Nephron progenitor cell (in vitro differentiated cells): ENCODE measurements at places on chromosomes 13 and 19.

- DNase-seq = no peak
These were observed 31.3 kb downstream of the UBL3 start for GRCh38 chr13:29819143-29819542.

DNA sequence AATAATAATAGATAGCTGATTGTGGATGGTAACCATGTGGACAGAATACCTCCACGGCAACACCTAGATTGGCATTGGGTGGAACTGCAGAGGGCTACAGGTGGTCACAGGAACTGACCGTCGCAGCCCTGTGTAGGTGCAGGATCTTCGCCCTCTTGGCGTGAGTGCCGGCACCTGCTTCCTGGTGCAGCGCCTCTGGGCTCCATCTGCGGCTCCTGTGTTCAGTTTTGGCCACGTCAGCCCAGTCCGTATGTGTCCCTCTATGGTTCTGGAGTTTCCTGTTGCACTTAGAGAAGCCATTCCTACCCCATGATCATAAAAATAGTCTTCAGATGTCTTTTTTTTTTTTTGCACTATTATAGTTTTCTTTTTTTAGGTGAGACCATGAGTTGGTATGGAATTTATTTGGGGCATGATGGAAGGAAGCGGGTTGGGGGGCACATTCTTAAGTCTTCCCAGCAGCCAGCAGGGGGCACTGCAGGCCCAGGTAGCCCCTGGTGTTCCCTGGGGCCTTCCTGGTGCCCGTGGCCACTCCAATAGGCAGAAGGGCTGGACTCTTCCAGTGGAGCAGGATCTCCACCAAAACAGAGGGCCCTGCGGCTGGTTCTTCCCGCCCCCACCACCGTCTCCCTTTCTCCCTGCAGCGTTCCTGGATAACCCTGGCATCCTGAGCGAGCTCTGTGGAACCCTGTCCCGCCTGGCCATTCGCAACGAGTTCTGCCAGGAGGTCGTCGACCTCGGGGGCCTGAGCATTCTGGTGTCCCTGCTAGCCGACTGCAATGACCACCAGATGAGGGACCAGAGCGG, 10.1 kb upstream of the SLC25A42 start:
- peak; percentile 84 for DNase-seq

- DNase-seq = no peak
These were observed 2650.8 kb downstream of the PCDH9 start for GRCh38 chr13:64579331-64579730.

GRCh38 chr13:28609926-28610325, 49.0 kb upstream of the POMP start:
- no peak for DNase-seq

GRCh38 chr13:59946944-59947343, 216.8 kb downstream of the DIAPH3 start:
- no peak for DNase-seq

GRCh38 chr19:16587833-16588823, 15.9 kb upstream of the SLC35E1 start:
- no peak for DNase-seq

DNA sequence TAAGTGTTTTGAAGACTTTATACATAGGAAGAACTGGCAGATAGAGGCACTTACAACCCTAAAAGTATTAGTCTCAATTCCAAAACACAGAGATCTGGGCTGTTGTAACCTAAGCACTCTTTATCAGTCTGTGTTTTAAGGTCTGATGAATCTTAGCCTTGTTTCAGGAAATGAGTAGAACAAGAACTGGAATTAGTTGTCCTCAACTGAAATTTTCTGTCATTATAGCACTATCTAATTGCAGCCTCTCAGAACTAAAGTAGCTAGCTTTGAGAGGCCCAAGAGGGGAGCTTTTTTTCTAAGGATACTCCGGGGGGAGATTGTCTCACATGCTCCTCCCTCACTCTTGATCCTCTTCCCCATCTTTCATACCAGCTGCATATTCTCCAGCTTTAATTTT, 13.1 kb downstream of the HNRNPM start:
- DNase-seq = no peak

- DNase-seq = peak; percentile 79
These were observed at the start of gene TNPO2 for GRCh38 chr19:12723641-12724426. Gene TNPO2 (minus strand): TSS chr19:12723932. CDS start chr19:12720977, 2,955 bp downstream.

- no peak for DNase-seq
These were observed 603 bp downstream of the GPALPP1 start for GRCh38 chr13:44989941-44990340.

- DNase-seq = no peak
These were observed 93.9 kb downstream of the UBL3 start for GRCh38 chr13:29756506-29756905.

GRCh38 chr19:3034656-3035541, 5.8 kb upstream of the TLE2 start:
- no peak for DNase-seq

GRCh38 chr19:21022996-21023395, 2.5 kb downstream of the ZNF430 start:
- DNase-seq = no peak

- no peak for DNase-seq
These were observed 531.3 kb downstream of the RFC3 start for GRCh38 chr13:34349091-34349722.

DNA sequence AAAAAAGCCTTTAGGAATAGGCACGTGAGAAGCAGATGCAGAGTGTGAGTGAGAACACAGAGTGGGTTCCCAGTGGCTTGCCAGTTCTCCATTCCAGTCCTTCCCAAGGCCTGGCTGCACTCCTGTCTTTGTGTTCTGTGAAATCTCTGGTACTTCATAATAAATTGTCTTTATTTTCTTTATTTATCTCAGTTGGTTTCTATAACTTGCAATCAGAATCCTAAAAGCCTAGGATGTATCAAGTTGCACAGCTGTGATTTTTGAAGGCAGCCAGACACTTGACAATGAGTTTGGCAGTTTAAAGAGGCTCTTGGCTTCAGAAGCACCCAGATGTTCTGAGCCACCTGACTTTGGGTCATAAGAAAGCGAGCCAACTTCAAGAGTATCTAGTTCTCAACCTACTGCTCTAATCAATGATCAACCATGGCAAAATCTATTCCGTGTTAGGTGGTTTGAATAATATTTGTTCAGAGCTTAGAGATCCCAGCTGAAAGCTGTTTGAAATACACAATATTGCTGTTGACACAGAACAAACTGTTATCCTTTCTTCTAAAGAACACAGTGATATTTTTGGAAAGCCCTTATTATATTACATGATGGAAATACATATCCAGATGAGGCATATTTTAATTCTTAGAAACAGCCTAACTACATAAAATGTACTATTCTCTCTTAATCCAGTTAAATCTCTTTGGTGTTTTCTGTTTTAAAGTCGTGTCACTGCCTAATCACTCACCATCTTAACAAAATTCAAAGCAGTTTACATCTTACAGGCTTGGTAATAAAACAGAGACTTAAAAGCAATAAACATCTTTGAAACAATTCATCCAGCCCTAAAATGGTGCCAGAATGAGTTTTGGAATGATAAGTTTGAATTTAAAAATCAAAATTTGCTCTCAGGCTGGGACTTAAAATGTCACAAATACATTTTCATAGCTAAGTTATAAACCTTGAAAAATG, 483.0 kb upstream of the NBEA start:
- no peak for DNase-seq

- DNase-seq = no peak
These were observed 761.5 kb downstream of the EFNB2 start for GRCh38 chr13:105773863-105774538.

DNA sequence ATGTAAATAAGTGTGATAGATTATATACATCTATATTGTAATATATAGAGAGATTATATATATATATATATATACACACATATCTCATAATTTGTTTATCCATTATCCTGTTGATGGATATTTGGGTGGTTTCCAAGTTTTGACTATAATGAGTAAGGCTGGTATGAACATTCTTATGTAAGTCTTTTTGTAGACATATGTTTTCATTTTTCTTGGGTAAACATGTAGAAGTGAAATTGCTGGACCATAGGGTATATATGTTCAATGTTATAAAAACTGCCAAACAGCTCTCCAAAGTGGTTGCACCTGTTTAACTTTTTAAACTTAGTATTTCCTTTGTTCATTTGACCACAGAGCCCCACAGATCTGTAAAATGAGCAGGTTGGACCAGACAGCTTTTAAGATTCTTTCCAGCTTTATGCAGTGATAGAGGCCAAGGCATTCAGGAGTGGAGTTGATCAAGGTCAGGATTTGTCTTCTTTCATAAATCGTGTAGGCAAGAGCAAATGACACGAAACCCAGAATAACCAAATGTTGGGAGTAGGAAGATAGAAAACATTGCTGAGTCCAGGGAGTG, 21.7 kb upstream of the KATNAL1 start:
- no peak for DNase-seq

DNA sequence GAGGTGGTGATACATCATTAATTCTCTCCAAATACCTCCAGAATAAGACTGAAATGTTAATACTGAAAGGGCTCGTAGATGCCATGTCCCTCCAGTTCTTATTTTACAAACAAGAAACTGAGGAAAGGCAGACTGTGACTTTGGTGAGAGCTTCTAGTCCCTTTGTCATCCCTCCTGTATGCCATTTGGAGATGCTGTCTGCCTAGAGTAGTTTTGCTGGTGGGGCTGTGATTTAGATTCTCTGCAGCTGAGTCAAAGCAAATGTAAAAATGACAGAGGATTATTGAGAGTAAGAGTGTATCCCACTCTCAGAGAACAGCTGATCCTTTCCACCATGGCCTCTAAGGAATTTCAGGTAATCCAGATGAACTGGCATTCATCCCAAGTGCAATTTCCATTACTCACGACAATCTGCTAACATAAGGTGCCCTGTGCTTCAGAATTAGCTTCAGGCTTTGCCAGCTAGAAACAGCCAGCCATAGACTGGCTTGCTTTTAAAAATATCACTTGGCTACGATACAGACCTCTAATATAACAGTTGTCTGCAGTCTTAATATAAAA, 16.8 kb downstream of the PABPC3 start:
- no peak for DNase-seq

DNA sequence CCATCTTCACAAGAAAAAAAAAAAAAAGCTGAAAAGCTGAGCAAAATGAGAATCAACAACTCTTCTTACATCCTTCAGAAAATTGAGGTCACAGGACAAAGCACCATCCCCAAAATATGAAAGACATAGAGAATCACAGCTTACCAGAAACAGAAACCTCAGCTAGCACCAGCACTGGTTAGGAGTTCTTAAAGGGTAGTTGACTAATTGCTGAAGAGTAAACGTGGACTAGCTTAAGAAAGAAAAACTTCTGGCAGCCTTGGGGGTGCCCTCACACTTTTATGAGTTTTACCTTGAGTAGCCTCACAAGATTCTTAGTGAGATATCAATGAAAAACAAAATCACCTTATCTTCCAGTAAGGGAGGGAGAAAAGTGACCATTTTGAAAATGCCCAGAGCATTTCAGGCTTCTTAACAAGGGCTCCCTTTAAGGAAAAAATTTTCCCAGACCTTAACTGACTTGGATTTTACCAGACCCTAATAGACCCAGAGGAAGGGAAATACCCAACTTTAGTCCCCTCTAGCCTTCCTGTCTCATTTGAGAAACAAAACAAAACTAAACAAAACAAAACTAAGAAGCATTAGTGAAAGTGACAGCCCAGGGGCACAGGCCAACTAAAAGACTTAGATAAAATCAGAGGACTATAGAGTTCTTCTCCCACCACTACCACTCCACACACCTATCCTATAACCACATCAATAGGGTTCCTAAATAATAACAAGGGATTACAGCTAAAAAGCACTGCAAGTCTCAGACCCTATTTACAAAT, 888.6 kb downstream of the DIAPH3 start:
- no peak for DNase-seq

DNA sequence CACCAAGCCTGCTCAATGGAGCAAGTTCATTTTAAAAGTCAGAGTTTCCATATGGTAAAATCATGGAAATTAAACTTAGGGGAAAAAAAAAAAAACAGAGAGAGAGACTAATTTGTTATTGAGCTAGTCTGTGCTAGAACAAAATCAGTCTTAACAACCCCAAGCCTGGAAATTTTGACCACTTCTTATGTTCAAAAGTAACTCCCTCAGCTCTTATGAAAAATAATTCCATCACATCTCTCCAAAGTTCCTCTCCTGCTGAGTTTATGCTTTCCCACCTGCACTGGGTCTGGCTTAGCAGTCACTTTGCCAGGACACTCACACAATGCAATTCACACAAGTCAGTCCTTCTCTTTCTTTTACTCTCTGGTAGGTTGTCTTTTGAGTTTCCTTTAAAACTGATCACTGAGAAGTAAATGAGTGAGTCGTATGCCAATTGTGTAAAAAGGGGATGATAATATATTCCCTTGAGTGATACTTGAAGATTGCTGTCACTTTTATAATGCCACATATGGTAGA, 92.6 kb downstream of the ENOX1 start:
- no peak for DNase-seq

- no peak for DNase-seq
These were observed 249.7 kb upstream of the IRS2 start for GRCh38 chr13:110036060-110036459.

DNA sequence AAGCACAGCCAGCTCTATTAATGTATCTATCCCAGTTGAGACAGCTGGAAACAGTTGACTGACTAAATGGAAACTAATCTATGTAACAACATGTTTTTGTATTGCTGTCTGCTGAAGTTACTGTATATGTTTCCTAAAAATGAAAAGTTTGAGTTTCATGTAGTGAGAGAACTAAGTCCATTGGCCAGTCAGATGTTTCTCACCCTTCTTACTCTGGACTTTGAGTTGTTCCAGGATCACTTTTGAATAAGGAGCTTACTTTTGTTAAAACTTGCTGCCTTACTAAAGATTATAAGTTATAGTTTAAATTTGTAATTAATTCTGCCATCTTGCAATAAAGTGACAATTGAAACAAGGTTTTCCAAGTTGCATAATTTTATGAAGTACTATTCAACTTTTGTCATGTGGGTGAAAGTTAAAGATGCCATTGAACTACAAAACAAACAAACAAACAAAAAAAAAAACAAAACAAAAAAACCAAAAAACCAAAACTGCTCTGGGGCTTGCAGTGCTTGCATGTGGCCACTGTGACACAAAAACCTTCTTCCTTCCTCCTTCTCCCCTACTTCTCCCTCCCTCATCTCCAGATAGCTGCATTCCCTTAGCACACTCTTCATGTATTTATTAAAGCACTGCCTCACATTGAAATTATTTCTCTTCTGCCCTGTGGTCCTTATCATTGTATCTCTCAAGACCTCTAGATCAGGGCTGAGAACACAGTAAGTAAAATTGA, 15.3 kb downstream of the WDFY2 start:
- DNase-seq = no peak

DNA sequence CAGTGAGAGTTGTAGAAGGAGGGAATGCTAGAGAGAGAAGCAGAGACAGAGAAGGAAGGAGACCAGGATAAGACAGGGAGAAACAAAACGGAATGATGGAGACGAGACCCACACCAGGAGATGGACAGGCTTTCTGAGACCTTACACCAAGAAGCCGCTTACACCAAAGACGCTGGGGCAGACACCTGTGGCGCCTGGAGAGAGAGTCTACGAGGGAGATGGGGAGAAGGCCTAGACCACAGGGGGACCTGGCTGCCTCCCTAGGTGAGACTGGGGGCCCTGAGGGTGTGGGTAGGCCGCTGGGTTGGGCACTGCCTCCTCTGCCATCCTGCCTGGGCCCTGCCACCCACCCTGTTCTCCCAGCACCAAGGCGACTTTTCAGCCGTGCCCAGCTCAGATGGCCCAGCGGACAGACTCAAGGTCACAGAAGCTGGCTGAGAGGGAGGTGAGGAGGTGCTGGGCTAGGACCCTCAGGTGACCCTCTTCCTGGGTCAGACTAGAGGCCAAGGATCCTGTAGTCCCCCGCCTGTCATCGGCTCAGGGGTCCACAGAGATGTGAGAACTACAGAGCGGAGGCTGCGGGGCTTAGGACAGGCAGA, 5.0 kb downstream of the PLIN5 start:
- DNase-seq = no peak

- DNase-seq = no peak
These were observed 3.5 kb upstream of the HOOK2 start for GRCh38 chr19:12778905-12779161.

GRCh38 chr19:14901675-14902260, 15.8 kb upstream of the OR7A17 start:
- no peak for DNase-seq
